Lung (tissue), 17 donors: ENCODE measurements at places on chromosomes 5 and 9. TPM values are rescaled to one million over a fixed set of nuclear protein-coding genes. Genes with fewer than 3 reads are reported as not detected.
A peak's percentile ranks its signal among the peaks of the same experiment; 100 is the strongest.

The IL13 gene
- not detected for polyA plus RNA-seq

GRCh38 chr5:73265641-73266040 lies 92.6 kb downstream of the TMEM174 start:
- peaks cover 3% of the 10 kb centered on the region for H3K27me3 ChIP-seq
- H3K36me3 ChIP-seq, result no peaks in the 10 kb centered on the region
- H3K4me3 ChIP-seq, result no peak overlapping the region
- H3K4me1 ChIP-seq, result no peaks in the 10 kb centered on the region
- DNase-seq, result no peak

- H3K4me1 ChIP-seq, result no peaks in the 10 kb centered on the region
- no peaks in the 10 kb centered on the region for H3K27me3 ChIP-seq
- no peak for DNase-seq
- no peak overlapping the region for H3K27ac ChIP-seq
- H3K4me3 ChIP-seq, result no peak overlapping the region
Observed at GRCh38 chr9:98745470-98745869, 36.7 kb upstream of the GABBR2 start.

DNA sequence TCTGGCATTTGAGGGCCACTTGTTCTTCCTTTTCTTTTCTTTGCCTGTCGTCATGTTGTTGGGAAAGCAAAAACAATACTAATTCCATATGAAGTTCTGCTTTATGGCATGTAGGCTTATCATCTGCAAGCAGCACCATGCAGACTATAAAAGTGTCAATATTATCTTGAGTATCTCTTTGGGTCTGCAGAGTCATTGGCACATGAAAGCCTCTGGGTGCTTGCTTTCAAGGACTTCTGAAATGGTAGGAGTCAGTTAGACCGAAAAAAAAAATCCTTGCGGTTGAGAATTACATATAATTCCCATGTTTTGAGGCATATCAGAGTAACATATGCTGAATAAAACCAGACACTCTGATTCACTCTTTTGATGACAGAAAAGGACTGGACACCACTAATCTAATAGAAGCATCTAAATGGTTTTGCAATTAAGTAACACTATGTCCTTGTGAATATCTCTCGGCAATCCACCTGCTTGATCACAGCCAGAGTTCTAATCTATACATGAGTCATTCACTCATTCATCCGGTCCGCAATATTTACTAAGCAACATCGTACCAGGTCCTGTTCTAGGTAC lies 44.4 kb downstream of the GNAQ start:
- peaks cover 8% of the 10 kb centered on the region for H3K4me1 ChIP-seq
- H3K4me3 ChIP-seq, result no peak overlapping the region
- H3K27ac ChIP-seq, result no peak overlapping the region
- no peak for DNase-seq

- H3K27ac ChIP-seq, result no peak overlapping the region
- DNase-seq, result no peak
- H3K4me1 ChIP-seq, result peaks cover 8% of the 10 kb centered on the region
- H3K27me3 ChIP-seq, result no peaks in the 10 kb centered on the region
- no peaks in the 10 kb centered on the region for H3K36me3 ChIP-seq
Observed at GRCh38 chr9:20244271-20244670, 378.0 kb downstream of the MLLT3 start.

GRCh38 chr5:159047086-159047485 lies 52.6 kb downstream of the EBF1 start:
- H3K27me3 ChIP-seq, result peaks cover 3% of the 10 kb centered on the region
- peaks cover 4% of the 10 kb centered on the region for H3K4me1 ChIP-seq
- H3K27ac ChIP-seq, result no peak overlapping the region
- no peak overlapping the region for H3K4me3 ChIP-seq

DNA sequence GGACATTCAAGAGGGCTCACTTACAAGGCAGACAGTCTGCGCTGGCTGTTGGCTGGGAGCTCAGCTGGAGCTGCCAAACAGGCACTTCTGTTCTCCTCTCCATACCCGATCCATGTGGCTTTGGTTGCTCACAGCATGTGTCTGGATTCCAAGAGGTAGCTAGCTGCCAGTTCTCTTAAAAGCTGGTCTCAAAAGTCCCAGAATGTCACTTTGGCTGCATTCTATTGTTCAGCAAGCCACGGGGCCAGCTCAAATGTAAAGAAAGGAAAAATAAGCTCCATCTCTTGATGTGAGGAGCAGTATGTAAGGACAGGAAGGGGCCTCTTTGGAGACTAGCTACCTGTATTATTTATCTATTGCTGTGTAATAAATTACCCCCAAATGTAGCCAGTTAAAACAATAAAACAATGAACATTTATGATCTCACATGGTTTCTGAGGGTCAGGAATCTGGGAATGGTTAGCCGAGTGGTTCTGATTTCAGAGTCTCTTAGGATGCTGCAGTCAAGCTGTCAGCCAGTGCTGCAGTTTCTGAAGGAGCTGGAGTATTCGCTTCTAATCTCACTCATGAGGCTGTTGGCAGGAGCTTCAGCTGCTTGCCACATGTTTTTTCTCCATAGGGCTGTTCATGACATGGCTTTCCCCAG lies 112.7 kb upstream of the CLINT1 start:
- H3K36me3 ChIP-seq, result no peaks in the 10 kb centered on the region
- no peak overlapping the region for H3K4me3 ChIP-seq
- H3K27ac ChIP-seq, result no peak overlapping the region
- DNase-seq, result peak; percentile 20

The SLIT3 gene
- 4.6 TPM for polyA plus RNA-seq

- peaks cover 35% of the 10 kb centered on the region for H3K27me3 ChIP-seq
- no peak overlapping the region for H3K4me3 ChIP-seq
- no peaks in the 10 kb centered on the region for H3K36me3 ChIP-seq
- DNase-seq, result no peak
- no peak overlapping the region for H3K27ac ChIP-seq
- H3K4me1 ChIP-seq, result peaks cover 25% of the 10 kb centered on the region
Observed at GRCh38 chr5:139745132-139745799, 50.3 kb upstream of the PSD2 start.

DNA sequence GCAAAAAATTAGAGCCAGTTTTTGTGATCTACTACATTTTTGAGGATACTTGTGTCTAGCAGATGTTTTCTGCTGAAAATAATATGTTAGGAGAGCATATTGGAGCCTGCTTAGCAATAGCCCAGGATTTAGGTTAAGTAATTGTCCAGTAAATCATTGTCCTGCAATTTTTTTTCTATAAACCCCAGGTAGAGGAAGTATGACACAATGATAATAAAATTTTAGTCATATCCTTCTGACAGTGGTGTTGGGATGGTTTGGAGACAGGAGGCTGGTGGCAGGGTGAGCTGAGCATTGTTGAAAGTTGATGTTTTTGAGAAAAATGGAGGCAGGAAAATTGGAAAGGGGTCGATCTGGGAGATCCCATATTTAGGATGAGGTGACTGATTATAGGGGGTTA lies 3.5 kb downstream of the SNCAIP start:
- H3K27ac ChIP-seq, result no peak overlapping the region
- peaks cover 7% of the 10 kb centered on the region for H3K27me3 ChIP-seq
- no peaks in the 10 kb centered on the region for H3K4me1 ChIP-seq
